CD4-positive, alpha-beta T cell treated with Interleukin-12 subunit alpha and Interleukin-12 subunit beta, for 1 hour (primary cell): ENCODE measurements at places on chromosomes 12 and 14.

GRCh38 chr12:41992022-41992421 is 152.7 kb downstream of the GXYLT1 start:
- no peak for DNase-seq

GRCh38 chr12:50088577-50089335 is 3.6 kb downstream of the SMARCD1 start:
- peak; percentile 73 for DNase-seq

- no peak for DNase-seq
Measured at GRCh38 chr14:29144621-29145020, 378.0 kb downstream of the FOXG1 start.

GRCh38 chr14:91152499-91152898 is 38.6 kb downstream of the DGLUCY start:
- DNase-seq = no peak

GRCh38 chr12:22687361-22688076 is 62.5 kb downstream of the ETNK1 start:
- peak; percentile 15 for DNase-seq

DNA sequence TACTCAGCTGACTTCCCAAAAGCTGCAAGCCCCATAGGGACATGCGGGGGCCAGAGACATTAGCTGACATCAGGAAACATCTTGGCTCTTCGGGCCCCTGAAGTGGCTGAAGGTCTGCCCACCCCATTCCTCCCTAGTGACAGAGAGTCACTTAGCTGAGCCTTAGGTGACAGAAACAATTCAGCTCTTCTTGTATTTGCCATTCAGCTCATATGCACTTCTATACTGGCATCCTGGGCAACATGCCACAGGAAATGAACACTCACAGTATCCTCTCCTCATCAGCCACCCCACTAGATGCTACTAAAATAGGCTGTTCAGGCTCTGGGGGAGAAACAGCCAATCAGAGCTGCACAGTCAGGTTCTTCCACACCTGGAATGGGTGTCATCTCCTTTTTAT is 3.4 kb downstream of the DCTN2 start:
- no peak for DNase-seq

- DNase-seq = no peak
Measured at GRCh38 chr12:9332564-9332963, 124.4 kb upstream of the PZP start.

GRCh38 chr12:51393676-51394545 is 2.7 kb upstream of the GALNT6 start:
- DNase-seq = peak; percentile 59

- DNase-seq = no peak
Measured at GRCh38 chr14:57008534-57008933, 198.3 kb upstream of the OTX2 start.

- no peak for DNase-seq
Measured at GRCh38 chr14:64640839-64641238, 63.4 kb upstream of the PLEKHG3 start.

DNA sequence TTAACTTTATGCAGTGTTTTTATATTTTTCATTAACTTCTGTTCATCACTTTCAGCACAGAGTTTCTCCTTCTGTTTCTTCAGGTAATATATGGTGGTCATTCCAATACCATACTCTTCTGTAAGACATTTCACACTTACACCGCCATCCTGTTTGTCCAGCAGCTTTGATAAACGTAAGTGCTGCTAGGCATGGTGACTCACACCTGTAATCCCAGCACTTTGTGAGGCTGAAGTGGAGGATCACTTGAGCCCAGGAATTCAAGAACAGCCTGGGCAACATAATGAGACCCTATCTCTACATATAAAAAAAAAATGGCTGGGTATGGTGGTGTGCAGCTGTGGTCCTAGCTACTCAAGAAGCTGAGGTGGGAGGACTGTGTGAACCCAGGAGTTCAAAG is 55.8 kb downstream of the EXOC5 start:
- no peak for DNase-seq

GRCh38 chr14:25756876-25757275 is 706.9 kb upstream of the STXBP6 start:
- DNase-seq = no peak
